Ascending aorta (tissue), 2 donors: ENCODE measurements at places on chromosomes 12 and 14.

DNA sequence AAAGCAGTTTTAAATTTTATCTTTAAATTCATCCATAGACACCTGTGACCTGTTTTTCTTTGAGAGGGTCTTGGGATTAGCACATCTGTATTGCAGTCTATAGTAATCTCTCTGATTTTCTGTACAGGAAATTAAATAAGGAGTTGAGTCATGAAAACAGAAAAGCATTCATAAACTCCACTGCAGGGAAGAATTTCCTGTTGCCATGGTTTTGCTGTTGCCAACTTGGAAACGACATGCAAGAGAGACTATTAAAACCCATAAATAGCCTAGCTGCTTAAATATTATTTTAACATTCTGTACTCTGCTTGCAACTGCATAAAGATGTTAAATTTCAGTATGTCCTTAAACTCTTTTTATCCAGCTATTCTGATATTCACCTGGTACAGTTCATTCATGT is 281.0 kb upstream of the RGS6 start:
- H3K27me3 ChIP-seq, result no peaks in the 10 kb centered on the region
- H3K27ac ChIP-seq, result peak overlapping the region; percentile 72
- H3K36me3 ChIP-seq, result no peaks in the 10 kb centered on the region
- peak; percentile 80 for DNase-seq
- H3K4me1 ChIP-seq, result peaks cover 23% of the 10 kb centered on the region

DNA sequence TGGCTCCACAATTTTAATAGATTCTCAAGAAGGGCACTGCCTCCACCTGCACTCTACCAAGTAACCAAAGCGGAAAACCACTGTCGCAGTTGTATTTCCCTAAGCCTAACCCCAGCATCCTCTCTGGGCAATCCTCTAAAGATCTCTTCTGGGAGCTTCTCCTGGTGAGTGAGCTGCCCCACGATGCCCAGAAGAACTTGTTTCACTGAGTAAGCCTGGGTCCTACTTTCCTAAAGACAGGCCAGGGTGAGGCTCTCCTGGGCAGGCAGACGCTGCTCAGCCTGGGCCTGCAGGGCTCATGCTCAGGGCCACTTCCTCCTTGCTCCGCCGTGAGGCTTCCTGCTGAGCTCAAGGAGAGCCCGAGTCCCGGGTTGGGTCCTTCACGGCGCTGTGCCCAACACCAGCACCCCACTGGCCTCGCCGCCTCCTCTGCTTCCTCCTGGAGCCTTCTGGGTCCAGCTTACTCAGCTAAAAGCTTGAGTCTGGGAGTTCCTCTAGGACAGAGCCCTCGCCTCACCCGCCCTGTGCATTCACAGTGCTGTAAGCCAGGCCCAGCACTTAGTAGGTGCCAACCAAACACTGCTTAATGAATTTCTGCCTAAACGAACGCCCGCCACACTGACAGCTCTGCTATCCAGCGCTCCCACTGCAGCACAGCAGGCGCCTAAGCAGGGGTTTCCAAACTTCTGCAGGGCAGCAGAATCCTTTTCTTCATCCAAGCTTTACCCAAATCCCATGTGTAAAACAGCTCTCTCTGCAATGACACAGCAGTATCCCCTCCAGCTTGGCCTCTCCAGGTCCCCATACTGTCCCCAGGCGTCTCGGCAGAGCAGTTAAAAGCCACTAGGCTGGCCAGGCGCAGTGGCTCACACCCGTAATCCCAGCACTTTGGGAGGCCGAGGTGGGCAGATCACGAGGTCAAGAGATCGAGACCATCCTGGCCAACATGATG is 5.7 kb downstream of the RAB35 start:
- H3K36me3 ChIP-seq, result peaks cover 6% of the 10 kb centered on the region
- peak; percentile 40 for DNase-seq
- H3K27me3 ChIP-seq, result no peaks in the 10 kb centered on the region

DNA sequence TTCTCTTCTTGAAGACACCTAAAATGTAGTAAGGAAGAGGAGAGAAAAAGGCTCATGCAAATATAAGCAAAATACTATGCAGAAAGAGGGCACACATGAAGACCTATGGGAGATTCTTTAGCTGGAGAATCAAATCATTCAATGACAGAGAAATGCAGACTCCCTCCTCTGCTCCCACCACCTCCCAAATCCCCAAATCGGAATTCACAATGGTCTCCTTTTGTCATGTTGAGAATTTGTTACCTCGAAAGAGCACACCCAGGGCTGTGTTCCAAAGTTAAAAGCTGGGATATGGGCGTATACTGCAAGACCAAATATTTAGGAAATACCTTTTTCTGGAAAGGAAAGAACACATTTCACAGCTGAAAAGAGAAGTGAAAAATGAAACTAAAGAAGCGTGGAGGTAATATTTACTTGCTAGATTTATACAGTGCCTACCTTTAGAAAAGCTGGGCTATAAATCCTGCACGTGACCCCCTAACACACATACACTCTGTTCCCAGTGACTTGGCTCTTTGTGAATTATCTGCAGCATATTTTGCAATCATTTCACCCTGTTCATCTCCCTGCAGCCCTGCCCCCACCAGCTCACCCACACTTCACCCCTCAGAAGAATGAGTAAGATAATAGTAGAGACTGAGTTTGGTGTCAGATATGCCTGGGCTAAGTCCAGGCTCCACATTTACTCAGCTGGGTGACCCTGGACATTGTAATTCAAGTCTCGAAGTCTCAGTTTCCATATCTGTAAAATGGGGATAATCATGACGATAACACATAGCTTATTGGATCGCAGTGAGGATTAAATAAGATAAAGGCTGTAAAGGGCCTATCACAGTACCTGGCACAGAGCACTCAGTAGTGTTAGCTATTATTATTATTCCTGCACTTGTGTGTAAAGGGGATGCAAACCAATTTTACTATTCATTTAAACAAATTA is 2.9 kb upstream of the CACNA1C start:
- H3K4me3 ChIP-seq, result no peak overlapping the region
- no peak for DNase-seq
- no peaks in the 10 kb centered on the region for H3K27me3 ChIP-seq

GRCh38 chr12:13178568-13179210 is 17.8 kb upstream of the EMP1 start:
- no peaks in the 10 kb centered on the region for H3K27me3 ChIP-seq
- no peak overlapping the region for H3K4me3 ChIP-seq
- H3K4me1 ChIP-seq, result peaks cover 2% of the 10 kb centered on the region
- DNase-seq, result no peak

DNA sequence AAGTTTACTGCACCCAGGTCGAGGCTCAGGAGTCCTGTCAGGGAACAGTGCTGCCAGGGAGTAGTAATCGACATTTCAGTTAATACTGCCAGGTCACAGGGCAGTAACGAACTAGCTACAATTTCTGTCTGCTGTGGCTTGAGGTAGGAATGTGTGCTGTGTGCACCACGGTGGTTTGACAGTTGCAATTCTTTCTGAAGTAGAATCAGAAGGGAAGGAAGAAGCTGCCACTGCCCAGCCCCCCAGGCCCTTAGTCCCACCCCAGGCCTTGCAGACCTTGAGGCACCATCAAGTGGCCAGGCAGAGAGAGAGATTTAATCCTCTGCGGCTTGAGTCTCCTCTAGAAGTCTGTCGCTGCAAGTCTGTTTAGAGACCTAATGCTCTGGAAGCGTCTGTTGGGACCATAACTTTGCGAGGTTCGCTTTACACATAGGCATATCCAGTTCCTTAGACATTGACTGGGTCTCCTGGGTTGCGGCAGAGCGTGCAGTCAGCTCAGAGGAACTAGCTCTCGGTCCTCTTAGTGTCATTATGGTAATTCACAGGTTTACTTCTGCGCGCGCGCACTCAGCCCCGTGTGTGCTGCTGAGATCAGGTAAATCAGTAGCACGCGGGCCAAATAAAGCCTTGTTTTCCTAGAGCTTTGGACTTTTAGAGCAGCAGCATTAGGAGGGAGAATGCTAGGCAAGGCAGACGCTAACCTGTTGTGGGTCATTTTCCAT is 9.8 kb downstream of the NKX2-1 start:
- no peak overlapping the region for H3K27ac ChIP-seq
- no peaks in the 10 kb centered on the region for H3K36me3 ChIP-seq
- peaks cover 18% of the 10 kb centered on the region for H3K27me3 ChIP-seq
- no peak overlapping the region for H3K4me3 ChIP-seq

DNA sequence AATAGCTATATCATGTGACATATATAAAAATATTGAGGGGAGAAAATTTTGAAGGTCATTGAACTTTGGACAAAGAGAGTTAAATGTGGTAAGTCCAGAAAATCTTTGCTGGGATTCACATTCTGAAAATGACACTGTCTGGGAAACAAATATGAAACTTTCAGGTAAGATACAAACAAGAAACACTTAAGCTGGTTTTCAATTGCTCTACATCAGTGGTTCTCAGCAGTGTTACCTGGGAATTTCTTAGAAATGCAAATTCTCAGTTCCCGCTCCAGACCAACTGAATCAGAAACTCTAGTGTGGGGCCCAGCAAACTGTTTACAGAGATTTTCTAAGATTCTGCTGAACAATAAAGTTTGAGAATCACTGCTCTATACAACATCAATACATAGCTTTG is 3.6 kb upstream of the CDK17 start:
- no peaks in the 10 kb centered on the region for H3K27me3 ChIP-seq
- no peaks in the 10 kb centered on the region for H3K36me3 ChIP-seq
- H3K27ac ChIP-seq, result no peak overlapping the region
- H3K4me3 ChIP-seq, result no peak overlapping the region
- no peaks in the 10 kb centered on the region for H3K4me1 ChIP-seq

GRCh38 chr12:108483213-108484059 is 31.6 kb upstream of the FICD start:
- no peaks in the 10 kb centered on the region for H3K4me1 ChIP-seq
- no peak overlapping the region for H3K27ac ChIP-seq
- no peaks in the 10 kb centered on the region for H3K36me3 ChIP-seq

DNA sequence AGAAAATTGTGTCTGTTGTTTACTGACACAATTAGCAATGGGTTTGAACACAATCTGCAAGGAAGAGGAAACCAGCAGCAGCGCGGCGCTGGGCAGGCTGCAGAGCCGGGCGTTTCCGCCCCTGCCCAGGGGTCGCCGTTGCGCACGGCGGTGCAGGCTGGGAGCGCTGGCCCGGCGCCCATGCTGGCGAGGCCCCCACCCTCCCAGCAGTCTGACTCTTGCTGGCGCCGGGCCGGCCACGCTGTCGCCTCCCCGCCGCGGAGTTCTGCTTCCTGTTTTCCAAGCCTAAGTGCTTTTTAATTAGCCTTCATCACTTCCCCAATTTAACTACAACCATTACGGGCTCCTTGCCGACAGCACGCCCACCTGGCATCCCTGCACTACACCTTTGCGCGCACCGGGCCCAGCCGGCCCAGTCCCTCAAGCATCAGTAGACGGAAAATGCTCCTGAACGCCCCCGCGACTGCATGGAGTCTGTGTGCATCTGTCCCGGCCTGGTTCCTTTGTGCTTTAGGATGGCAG is 212.1 kb downstream of the GXYLT1 start:
- peak; percentile 78 for DNase-seq
- peak overlapping the region; percentile 67 for H3K4me3 ChIP-seq

DNA sequence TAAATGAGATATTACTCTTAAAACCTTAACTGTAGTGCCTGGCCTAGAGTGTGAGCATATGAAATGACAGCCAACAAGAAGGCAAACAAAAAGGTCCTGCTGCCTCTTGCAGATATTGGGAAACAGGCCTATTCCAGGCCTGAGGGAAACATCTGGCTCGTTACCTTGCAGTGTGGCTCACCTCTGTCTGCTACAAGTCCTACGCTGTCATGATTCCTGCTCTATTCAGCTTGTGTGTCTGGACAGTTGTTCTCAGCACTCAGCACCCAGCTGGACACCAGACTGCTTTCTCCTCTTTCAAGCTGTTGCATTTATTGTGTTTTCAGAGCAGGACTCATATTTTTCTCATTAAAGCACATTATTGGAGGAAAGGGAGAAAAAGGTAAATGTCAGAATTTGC is 113.5 kb downstream of the TMTC2 start:
- H3K27me3 ChIP-seq, result no peaks in the 10 kb centered on the region
- no peaks in the 10 kb centered on the region for H3K4me1 ChIP-seq
- no peak for DNase-seq
- no peak overlapping the region for H3K27ac ChIP-seq
- no peak overlapping the region for H3K4me3 ChIP-seq

DNA sequence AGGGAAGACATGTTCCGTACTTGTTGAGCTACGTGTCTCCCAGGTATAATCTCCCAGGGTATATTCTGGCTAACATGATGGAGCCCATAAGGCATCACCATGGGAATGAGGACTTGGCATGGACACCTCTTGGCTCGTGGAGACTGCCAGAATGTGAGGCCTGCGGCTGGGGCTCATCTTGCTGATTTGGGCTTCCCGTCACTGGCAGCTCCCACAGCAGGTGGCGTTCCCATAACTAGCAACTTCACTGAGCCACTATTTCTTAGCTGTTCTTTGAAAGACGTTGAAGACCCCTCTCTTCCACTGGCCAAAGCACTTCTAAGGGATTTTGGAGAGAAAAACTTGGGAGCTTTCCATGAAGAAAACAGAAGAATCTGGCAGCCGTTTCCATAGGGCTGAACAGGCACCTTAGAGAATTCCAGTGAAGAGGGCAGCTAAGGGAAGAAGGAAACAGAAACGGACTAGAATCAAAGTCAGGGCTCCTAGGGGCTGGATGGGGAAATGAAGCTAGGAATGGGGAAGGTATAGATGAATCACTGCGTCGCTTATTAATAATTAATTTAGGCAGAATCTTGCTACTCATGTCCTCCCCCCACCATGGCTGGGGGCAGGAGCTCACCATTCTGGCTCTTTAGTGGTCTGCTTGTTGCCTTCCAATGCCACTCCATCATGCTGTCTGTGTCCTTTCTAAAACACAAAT is 39.7 kb upstream of the FOS start:
- no peaks in the 10 kb centered on the region for H3K36me3 ChIP-seq
- peak; percentile 74 for DNase-seq
- no peaks in the 10 kb centered on the region for H3K27me3 ChIP-seq

DNA sequence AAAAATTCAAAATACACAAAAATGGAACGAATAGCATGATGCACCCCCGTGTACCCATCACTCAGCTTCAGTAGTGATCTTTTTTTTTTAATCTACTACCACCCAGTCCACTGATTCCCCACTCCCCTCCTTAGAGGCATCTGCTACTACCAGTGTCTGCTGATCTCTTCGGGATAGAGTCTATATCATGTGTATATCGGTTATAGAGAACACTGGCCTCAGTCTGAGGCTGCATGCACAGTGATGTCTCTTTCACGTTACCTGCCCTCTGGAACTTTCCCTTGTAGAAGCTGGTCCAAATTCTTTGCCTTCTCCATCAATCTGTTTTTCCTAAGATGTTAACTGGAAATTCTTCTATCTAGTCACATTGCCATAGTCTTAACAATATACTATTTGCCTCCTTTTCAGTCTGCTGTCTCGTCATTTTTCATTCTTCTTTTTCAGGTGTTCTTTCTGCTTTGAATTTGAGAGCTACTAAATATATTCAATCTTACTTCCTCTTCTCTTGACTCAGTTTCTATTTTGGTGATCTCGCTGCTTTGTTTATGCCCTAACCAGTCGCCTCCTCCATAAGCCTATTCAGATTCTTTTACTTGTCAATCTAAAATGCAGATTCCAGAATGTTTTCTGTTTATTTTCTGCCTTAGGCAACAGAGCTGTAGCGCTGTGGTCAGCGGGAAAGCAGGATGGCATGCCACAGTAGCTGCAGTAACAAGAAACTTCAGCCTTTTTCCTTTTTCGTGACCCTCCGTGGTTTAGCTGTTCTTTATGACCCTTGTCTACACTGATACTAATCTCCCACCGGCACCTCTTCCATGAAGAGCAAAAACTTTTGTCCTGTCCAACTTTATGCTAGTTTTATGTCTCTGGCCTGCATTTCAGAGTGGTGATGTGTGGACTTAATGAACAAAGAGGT is 67.0 kb downstream of the FBXW8 start:
- no peak overlapping the region for H3K27ac ChIP-seq
- H3K4me3 ChIP-seq, result no peak overlapping the region
